ENCODE measurements at places on chromosomes 4 and X.

GRCh38 chr4:47662975-47663374, 174.9 kb downstream of the CORIN start:
- DNase-seq = no peak

DNA sequence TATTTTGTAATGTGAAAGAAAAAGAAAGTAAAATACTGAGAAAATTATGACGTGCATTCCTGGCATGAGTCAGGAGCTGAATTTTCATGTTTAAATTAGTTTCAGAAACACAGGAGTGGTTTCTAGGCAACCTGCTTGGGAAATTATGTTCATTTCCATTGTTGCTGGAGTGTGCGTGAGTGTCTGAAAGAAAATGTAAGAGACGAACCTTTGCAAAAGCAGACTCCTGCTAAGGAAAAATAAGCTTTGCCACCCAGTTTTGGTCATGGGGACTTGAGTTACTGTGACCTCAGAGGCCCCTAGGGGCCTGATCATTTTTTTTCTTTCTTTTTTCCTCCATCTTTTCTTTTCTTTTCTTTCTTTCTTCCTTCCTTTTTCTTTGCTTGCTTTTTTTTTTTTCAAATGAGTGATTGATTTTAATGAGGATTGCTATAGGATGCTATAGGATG, 18.8 kb upstream of the CHRNA9 start:
- no peak for DNase-seq

DNA sequence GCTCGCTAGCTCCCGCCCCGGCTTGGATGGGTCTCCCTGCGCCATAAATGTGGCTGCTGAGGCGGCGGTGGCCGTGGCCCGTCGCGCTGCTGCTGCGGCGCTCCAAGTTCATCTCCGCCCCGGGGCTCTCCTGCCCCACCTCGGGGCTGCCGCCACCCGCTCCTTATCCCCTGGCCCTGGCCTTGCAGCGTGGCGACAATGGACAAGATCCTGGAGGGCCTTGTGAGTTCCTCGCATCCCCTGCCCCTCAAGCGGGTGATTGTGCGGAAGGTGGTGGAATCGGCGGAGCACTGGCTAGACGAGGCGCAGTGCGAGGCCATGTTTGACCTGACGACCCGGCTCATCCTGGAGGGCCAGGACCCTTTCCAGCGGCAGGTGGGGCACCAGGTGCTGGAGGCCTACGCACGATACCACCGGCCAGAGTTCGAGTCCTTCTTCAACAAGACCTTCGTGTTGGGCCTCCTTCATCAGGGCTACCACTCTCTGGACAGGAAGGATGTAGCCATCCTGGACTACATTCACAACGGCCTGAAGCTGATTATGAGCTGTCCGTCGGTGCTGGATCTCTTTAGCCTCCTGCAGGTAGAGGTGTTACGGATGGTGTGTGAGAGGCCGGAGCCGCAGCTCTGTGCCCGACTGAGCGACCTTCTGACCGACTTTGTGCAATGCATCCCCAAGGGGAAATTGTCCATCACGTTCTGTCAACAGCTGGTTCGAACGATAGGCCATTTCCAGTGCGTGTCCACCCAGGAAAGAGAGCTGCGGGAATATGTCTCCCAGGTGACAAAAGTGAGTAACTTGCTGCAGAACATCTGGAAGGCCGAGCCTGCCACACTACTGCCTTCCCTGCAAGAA, 763 bp downstream of the USP38 start:
- no peak for DNase-seq

DNA sequence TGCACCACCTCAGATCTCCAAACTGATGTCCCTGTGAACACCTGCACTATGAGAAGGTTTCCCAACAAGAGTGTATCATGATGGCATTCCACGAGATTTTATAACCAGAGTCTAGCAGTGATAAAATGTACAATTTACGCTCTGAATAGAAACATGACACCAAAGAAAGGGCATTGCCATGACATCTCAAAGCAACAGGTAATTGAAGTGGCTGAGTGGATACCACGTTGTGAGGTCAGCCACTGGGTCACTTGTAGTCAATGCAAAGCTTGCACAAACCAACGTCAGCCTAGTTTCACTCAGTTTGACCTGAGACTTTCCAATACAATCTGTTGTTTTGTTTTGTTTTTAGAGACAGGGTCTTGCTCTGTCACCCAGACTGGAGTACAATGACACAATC, 15.0 kb upstream of the SLC25A5 start:
- no peak for DNase-seq

DNA sequence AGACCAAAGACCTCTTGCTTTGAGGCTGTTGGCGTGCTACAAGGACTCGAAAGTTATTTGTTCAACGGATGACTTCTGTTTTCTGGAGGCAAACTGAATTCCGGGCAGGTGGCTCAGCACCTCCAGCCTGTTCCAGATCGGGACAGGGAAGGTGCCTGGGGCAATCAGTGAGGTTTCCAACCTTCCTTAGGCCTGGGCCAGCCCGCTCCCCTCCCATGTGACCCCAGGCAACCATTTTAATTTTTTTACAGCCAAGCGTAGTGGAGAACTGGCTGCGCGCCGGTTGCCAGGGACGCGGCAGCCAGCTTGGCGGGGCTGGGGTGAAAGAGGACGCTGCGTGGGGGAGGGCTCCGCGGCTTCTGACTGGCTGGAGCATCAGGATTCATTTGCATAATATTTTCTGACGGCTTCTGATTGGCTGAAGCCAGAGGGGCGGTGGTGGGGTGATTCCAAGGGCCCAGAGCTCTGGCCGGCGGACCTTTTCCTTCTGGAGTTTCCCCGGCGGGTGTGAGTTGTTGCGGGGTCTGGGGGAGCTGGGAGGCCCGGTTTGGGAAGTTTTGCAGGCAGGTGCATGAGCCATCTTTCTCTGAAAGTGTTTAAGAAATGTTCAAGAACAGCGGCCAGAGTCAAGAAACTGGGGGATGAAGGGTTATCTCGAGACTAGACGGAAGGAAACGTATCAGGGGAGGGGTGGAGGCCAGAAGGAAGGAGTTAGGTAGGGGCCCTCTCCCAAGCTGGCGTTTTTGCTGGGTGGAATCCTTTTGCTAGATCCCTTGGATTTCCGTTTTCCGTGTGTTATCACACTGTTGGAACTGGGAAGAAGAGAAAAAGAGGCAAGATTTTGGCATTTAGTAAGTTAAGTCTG, at the start of gene MID1IP1:
Gene MID1IP1, plus strand, starts transcription at position 479 of the 865 bp plus-strand sequence. CDS start 3,488 bp downstream, outside the sequence.
- peak; percentile 56 for DNase-seq

DNA sequence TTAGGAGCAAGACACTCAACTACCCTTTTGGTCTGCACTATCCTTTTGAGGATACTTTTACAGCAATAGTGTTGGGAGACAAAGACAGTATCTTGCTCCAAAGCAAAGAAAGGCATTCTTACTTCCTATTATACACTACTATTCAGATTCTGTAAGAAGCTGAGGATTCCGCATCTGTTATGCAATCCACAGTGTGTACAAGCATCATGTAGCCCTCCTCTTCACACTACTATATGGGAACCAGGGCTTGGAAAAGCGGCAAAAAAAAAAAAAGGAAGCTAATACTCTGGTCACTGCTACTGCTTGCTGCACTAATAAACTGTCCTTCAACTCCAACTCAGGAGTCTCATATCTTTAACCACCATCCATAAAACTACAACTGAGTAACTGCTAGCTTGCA, 59.1 kb downstream of the FBXW7 start:
- no peak for DNase-seq

DNA sequence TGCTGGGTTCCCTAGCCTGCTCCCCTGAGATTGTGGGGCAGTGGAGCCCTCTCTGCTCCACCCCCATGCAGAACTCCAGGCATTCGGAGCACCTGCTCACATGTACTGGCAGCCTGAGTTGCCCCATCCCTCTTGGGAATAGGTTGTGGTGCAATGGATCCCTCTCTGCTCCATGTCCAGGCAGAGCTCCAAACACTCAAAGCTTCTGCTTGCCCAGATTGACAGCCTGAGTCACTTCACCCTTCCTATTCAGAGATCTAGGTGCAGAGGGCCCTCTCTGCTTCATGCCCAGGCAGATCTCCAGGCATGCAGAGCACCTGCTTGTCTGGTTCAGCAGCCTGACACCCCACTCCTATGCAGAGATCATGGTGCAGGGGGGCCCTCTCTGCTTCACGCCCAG, 18.6 kb upstream of the TEX13B start:
- peak; percentile 11 for DNase-seq

GRCh38 chrX:97524340-97524739, 640.6 kb downstream of the RPA4 start:
- no peak for DNase-seq

DNA sequence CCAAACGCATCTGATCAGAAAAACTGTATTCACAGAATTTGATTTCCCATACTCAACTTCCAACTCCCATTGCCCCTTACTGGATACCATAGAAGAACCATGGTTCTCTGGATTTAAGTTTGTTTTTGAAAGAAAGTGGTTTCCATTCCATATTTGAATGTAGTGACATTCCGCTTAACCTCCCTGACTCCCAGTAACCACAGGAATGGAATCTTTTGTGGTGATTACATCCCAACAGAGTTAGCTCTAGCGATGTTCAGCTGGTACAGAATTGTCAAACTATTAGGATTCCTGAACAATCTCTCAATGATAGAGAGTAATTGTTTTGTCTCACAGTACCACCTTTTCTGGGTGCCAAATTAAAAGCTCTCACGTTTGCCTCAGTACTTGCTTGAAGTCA, 1.7 kb downstream of the NUDT10 start:
- DNase-seq = no peak

DNA sequence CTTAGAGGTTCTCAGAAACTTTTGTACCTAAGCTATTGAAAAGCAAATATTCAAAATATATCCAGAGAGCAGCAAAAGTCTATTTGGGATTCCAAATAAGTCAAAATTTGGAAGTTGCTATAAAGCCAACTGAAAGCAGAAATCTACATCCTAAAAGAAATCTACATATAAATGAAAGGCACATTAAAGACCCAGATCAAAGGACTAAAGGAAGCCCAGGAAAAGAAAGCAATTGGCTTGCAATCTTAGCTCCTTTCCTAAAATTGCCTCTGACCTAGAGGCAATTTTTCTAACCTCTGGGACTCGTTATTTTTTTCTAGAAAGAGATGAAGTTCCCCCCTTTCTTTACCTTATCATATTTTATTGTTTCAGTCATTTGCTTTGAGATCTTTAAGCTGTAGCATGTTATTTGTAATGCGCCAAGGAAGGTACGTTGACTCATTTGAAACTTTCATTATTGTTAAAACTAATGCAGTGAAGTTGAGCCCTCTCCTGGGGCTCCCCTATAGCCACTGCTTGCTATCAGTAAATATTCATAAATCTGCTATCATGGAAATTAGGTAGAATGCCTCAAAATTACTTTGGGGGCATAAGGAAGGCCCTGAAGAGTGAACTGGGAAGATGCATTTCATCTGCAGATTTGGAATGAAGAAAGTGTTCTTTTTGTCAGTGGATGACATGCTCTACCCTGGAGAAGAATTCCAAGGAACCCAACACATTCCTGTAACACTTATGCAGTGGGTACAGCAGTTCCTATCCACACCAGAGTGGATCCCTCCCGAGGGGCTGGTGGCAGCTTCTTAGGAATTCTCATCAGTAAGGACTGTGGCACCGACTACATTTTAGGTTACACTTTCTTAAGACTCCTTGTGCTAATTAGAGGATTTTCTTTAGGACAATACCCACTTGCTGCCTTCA, 177.8 kb upstream of the IGFBP7 start:
- no peak for DNase-seq

Measured in DMS79 (cell line).